ENCODE measurements at places on chromosomes 5 and 9. TPM values are rescaled to one million over a fixed set of nuclear protein-coding genes. Genes with fewer than 3 reads are reported as not detected.
A peak's percentile ranks its signal among the peaks of the same experiment; 100 is the strongest.

The SPATA31A3 gene
- not detected for total RNA-seq

DNA sequence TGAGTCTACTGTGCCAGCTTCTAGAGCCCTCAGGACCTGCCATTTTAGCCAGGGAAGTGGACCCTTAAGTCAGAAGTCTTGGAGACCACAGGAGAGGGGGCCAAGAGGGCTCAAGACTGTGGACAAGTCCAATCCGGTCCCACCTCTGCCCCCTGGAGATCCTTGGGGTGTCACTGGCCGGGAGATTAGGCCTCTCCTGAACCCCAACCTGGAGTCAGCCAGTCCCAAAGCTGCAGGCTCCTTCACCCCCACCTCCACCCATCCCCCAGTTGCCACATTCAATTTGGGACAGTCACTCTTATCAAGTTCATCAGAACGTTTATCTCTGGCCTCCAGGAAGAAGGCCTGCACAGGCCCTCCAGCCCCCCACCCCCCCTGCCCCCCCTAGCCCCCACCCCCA is 290 bp downstream of the SLC23A1 start:
- H3K27me3 ChIP-seq, result no peaks in the 10 kb centered on the region
- no peak for DNase-seq
- H3K27ac ChIP-seq, result no peak overlapping the region
- peaks cover 23% of the 10 kb centered on the region for H3K4me1 ChIP-seq
- no peak overlapping the region for H3K4me3 ChIP-seq

GRCh38 chr5:149348518-149348917 is 3.2 kb downstream of the GRPEL2 start:
- no peaks in the 10 kb centered on the region for H3K27me3 ChIP-seq
- no peak overlapping the region for H3K27ac ChIP-seq
- peaks cover 25% of the 10 kb centered on the region for H3K4me1 ChIP-seq
- no peak for DNase-seq

DNA sequence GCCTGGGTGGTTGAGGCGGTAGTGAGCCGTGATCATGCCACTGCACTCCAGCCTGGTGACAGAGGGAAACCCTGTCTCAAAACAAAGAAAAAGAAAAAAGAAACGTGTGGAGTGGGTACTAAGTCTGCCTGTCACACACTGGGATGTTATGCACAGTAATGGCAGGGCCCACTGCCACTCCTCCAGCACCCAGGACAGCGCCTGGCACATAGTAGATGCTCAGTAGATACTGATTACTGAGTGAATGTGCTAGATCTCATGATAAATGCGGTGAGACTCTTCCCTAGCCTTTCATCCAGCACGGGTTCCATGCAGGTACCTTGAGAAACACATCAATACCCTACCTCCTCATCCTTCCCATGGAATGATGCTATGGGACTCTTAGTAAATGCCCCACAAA is 87.4 kb upstream of the HSPA9 start:
- H3K4me1 ChIP-seq, result peaks cover 19% of the 10 kb centered on the region
- H3K27ac ChIP-seq, result no peak overlapping the region
- no peaks in the 10 kb centered on the region for H3K36me3 ChIP-seq
- no peak overlapping the region for H3K4me3 ChIP-seq
- peaks cover 66% of the 10 kb centered on the region for H3K27me3 ChIP-seq
- no peak for DNase-seq

GRCh38 chr5:97478483-97478882 is 295.4 kb upstream of the RIOK2 start:
- H3K36me3 ChIP-seq, result no peaks in the 10 kb centered on the region
- DNase-seq, result no peak
- H3K4me3 ChIP-seq, result no peak overlapping the region
- H3K4me1 ChIP-seq, result no peaks in the 10 kb centered on the region
- H3K27me3 ChIP-seq, result no peaks in the 10 kb centered on the region

GRCh38 chr9:117869287-117869686 is 165.1 kb downstream of the TLR4 start:
- H3K36me3 ChIP-seq, result no peaks in the 10 kb centered on the region
- no peak overlapping the region for H3K4me3 ChIP-seq
- no peak overlapping the region for H3K27ac ChIP-seq
- peak; percentile 3 for DNase-seq

All from natural killer cell (primary cell).